Natural killer cell (primary cell): ENCODE measurements at places on chromosomes 1 and 21. TPM values are rescaled to one million over a fixed set of nuclear protein-coding genes. Genes with fewer than 3 reads are reported as not detected.

- peak; percentile 64 for DNase-seq
Observed at GRCh38 chr1:23167353-23168078, 1.1 kb downstream of the LUZP1 start.

GRCh38 chr1:174815474-174815908, 184.3 kb upstream of the CACYBP start:
- DNase-seq: no peak

DNA sequence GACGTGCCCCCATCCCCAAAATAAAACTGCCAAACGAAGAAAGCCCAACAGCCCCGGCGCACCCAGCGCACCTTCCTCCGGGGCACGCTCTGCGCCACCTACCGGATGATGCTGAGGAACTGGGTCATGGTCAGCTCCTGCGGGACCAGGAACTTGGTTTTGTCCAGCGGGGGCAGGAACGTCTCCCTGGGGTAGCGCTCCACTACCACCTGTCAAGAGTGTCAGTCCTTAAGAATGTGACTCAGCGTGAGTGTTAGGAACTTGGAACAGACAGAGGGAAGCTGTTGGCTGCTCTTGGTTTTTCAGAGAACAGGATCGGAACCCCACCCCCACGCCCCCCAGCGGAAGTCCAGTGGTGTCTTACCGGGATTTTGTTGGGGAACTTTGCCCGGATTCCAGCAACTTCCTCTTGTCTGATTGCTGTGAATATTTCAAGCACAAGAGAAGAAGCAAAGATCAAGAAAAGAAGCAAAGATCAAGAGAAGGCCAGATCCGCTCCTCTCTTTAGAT, 431 bp downstream of the MAP1LC3C start:
- DNase-seq: peak; percentile 39

DNA sequence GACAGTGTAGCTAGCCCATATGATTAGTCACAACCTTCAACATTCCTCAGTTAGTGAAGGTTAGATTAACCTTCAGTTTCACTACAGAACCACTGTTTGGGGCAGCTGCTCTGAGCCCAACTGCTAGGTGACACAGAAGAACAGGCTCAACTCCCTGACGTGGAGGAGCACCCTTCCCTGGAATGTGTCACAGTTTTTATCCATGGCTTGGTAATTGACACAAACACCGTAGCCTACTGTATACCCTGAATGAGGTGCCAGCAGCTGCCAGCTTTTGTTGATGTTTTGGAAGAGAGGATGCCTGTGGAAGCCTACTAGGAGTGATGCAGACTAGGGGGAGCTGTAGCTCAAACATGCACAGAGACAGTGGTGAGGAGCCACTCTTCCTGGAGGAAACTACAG, 56.6 kb upstream of the CR2 start:
- DNase-seq: no peak

DNA sequence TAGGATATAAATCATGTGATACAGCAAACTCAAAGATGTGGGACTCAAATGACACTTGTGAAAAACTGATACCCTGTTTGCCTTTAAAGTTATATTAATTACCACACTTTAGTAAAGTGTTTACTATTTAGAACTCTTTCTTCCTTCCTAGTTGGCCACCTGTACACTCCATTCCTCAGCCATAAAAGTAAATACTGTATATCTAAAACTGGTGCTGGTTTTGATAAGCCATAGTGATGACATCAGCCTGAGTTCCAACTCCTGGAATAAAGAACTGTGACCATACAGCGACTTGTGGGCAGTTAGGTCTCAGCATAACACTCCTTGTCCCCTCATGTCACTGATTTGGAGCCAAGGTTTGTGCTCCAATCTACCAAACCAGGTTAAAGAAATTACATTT, 2.8 kb downstream of the PTGER3 start:
- no peak for DNase-seq

DNA sequence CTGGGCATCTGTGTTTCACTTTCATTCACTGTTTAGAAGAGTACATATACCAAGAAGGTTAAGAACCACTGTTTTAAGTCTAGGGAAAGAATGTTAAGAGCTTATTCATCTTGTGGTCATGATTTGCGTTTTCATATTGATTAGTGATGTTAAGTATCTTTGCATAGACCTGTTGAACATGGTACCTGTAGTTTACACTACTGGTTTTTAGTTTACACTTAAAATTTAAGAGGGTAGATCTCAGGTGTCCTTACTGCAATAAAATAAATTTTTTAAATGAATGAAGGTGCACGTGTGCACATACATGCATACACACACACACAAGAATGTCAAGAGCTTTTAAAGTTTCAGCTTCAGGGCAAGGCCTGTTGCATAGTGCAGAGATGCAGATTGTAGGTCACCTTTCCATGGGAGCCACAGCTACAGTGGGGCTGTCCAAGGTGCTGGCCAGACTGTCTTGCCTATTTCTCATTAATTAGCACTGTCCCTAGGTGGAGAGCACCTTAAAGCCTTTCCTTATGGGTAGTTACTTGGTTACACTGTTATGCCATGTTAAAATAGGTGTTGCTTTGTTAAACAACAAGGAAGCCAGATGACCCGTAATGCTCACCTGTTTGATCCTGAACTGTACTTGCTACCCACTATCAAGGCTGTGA, 543.0 kb upstream of the DAB1 start:
- no peak for DNase-seq

GRCh38 chr1:59057796-59058195, 239.1 kb upstream of the FGGY start:
- no peak for DNase-seq

DNA sequence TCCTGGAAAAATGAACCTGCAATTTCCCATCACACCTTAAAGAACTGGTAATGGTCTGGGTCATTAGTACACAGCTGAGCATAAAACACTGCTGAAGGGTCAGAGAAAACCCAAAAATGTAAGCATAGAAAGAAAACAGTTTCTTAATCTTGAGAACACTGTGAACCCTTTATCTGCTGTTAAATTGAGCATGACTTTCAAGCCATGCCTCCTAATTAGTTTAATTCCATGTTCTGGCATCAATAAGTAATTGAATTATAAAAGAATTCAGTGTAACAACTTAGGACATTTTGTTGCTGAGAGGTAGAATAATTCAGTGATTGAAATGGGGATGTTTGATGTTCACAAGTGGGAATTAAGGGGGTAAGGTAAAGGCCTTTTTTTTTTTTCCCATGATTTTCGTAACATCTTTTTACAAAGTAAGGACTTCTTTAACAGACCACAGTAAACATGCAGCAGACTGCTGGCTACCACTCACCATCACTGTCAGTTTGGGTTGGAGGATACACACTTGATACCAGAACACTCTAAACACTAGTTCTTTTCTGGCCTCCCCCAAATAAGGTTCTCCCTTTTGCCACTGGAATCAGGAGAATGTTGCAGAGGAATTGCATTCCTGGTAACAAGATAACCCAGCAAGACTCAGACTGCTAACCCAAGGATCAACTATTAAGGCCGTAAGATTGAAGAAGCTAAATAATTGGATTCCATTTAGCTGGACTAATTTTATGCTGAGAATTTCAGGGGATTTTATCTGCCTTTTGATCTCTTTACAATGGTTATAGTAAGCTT, 3.0 kb downstream of the RWDD3 start:
- DNase-seq: no peak

GRCh38 chr1:202976633-202977032, 9.6 kb upstream of the CYB5R1 start:
- no peak for DNase-seq

DNA sequence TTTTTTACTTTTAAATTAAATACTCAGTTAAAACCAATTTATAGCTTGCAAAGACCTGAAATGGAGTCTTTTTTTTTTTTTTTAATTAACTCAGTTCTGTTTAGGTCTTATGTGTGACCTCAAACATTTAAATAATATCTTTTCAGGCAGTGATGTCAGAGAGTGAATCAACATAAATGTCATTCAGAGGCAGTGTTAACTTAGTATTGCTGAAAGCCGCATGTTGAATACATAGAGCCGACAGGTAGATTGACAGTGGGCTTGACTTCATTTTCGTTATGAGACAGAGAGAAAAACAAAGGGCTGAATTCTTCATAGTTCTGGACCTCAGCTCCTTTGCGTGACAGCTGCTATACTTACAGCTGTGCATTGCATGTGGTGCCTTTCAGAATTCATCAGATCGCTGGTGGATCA, 51.5 kb downstream of the PRDM2 start:
- no peak for DNase-seq

GRCh38 chr1:17739050-17739449, 16.1 kb upstream of the ACTL8 start:
- DNase-seq: no peak

GRCh38 chr1:83960669-83961277, 38.2 kb downstream of the TTLL7 start:
- no peak for DNase-seq

DNA sequence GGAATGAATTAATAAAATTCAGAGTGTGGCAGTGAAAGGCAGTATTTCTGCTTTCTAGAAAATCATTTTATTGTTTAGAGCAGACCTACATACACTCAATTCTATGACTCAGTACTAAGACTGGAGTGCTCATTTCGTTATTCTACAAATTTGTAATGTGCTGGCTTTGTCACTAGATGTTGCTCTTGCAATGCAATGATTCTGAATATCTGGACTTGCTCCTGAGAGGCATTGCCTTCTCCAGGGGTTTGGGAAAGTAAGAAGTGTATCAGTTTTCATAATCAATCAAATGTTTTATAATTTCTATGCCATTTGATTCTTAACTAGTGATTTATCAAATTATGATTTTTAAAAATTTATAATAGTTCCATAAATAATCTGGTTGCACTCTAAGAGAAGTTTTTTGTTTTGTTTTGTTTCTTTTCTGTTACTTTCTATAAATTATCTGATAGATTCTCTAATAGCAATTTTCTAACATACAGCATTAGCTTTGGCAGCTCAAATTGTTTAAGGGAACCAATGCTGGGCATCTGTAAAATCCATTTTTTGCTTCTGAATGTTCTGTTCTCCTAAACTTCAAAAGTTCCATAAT, 280.5 kb upstream of the SGIP1 start:
- peak; percentile 74 for DNase-seq

GRCh38 chr1:81693316-81693715, 107.4 kb upstream of the ADGRL2 start:
- DNase-seq: no peak

DNA sequence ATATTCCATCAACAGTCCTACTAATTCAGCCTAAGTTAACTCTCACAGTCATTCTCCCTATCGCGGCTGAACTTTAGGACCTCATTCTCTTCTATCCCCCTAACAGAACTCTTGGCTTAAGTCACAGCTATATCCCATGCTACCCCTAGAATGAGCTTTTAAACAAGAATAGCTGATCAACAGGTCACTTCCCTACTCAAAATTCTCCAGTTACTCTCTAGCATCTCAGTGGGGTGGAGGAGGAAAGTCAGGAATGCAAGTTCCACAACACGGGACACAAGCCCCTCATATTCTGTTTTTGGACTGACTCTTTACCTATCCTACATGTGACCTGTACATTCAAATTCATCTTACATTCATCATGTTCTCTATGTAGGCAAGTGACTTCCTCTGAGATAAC, 21.0 kb downstream of the MRPL39 start:
- DNase-seq: no peak

- DNase-seq: peak; percentile 23
Observed at GRCh38 chr1:12019858-12020509, 686 bp downstream of the MIIP start.

DNA sequence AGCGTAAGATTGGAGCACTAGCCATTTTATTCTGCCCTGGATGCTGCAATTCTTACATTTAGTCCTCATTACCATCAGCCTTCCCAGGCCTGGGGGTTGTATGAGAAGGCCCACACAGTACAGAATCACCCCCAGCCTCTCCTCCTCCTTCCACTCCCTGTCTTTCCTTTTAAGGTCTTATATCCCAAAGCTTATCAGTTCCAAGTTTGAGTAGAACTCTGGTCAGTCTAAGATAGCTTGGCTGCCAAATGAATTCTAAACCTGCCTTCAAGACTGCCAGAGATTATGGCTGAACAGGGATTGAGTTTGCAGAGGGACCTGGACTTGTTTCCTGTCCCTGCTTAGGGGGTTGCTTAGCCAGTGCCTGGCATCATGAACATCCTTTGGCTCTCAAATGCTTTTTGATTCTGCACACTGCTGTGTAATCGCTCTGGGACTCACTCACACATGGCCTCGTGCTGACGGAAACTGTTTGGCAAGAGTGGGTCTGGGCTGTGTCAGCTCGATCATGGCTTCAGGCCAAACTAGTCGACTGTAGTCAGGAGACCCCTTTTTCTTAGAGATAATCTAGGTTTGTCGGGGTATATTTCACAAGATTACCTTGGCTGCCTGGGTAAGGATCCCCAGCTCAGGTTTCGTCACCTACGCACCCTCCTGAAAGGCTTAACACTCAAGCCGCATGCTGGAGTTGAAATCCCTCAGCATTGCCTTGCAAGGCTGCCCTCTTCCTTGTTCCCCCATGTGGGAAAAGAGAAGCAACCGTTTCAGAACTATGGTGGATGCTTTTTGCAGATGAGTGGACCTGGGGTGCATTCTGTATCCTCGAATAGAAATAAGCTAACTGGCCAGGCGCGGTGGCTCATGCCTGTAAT, 252.6 kb downstream of the NFIA start:
- DNase-seq: no peak

DNA sequence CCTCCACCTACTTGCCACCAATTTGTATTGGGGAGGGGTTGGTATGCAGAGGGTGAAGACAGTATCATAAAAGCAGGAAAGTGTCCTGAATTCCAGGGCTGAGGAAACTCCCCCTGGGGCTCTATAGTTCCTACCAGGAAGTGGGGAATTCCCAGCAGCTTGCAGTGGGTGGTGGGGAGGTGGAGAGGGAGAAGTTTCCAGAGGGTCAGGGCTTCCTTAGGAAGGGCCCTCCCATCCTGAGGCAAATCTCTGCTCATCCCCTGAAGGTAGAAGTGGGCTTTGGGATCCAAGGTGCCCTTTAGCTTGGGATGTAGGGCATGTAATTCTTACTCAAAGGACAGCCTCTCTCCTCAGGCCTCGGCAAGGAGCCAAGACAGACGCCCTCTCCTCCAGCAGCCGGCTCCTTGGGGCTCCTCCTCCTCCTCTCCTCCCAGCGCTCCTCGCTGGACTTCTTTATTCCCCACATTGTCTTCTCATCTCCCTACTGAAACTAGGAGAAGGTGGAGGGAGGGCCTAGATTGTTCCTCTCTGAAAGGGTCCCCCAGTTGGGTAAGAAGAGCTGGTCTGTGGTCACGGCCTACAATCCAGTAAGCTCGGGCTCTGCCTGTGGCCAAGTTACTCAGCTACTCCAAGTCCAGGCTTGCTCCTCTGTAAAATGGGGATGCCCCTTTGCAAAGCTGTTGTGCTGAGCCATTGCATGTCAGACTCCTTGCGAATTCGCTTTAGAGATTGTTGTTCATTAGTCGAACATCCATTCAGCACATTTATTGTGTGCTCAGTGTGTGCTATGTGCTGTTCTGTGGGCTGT, 17.9 kb upstream of the CSF1 start:
- DNase-seq: no peak

Gene HAO2
- total RNA-seq: not detected

Gene LCE3D
- total RNA-seq: not detected

Gene EPB41
- total RNA-seq: 172 TPM

Gene PRPF38B
- 156 TPM for total RNA-seq

Gene MAP10
- total RNA-seq: 1.9 TPM

Gene HCRTR1
- total RNA-seq: not detected

Gene TMEM52
- 0.41 TPM for total RNA-seq

Gene RAB3B
- total RNA-seq: not detected
